ENCODE measurements at places on chromosomes 11 and 22.

GRCh38 chr11:11770921-11771486 lies 70.8 kb upstream of the USP47 start:
- no peak for DNase-seq

- no peak for DNase-seq
Observed at GRCh38 chr11:115548878-115549528, 44.8 kb upstream of the CADM1 start.

GRCh38 chr22:38199826-38200559 lies 1.8 kb upstream of the MAFF start:
- no peak for DNase-seq

GRCh38 chr11:88103337-88104206 lies 71.7 kb downstream of the RAB38 start:
- DNase-seq = no peak

DNA sequence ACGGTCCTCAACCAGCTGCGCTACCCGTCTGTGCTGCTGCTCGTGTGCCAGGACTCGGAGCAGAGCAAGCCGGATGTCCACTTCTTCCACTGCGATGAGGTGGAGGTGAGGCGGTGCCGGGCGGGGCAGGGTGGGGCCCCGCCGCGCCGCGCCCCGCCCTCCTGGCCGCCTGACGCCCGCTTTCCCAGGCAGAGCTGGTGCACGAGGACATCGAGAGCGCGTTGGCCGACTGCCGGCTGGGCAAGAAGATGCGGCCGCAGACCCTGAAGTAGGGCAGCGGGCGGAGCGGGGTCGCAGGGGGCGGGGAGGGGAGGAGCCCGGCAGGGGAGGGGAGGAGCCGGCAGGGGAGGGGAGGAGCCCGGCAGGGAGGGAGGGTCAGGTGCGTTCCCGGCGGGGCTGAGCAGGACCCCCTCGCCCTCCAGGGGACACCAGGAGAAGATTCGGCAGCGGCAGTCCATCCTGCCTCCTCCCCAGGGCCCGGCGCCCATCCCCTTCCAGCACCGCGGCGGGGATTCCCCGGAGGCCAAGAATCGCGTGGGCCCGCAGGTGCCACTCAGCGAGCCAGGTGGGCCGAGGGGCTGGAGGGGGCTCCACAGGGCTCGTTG lies 14.7 kb downstream of the EPS8L2 start:
- DNase-seq = peak; percentile 47

- DNase-seq = no peak
Observed at GRCh38 chr11:106969644-106970355, 48.5 kb downstream of the GUCY1A2 start.

DNA sequence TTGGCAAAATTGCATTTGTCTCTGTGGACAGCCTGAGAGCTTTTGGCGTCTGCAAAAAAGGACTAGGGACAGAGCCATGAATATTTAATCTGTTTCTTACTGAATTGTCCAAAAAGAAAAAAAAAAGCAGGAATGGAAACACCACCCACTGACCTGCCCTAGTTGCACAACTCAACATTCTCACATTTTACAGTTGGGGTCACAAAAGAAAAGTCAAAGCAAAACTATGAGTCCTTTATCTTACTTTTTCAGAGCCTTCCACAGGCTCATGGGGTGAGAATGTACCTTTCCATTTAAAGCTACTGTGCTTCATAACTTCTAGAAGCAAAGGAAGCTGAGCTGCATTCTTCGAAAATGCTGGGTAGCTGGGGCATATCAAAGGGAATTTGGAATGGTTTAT lies 225.7 kb downstream of the FAM76B start:
- DNase-seq = no peak

GRCh38 chr11:12110201-12110713 lies at the start of gene MICAL2:
TSS of gene MICAL2 (plus strand) at chr11:12110590. CDS start at chr11:12162156, 51,566 bp downstream.
- peak; percentile 92 for DNase-seq

DNA sequence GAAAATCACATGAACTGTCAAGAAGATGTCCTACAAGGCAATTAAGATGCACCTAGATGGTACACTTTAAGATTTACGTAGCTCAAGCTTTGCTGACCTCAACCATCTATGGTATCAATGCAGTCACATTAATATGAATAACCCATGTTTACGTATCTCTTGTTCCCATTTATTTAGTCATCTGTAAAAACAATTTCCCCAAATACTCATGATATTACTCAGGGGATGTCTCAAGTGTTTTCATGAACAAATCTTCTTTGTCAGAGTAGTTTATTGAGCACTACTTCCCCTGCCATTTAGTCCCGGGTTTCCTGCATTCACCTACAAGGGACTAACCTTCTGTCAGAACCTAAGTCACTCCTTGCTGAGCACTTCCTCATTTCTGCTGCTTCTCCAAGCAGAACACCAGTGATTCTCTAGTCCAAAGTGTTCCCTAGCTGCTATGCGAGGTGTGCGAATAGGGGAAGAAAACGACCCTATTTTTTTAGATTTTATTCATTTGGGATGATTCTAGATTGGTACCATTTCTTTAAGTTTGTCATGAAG lies 554.3 kb upstream of the LRRC4C start:
- no peak for DNase-seq

GRCh38 chr11:6377902-6378639 lies 12.2 kb upstream of the SMPD1 start:
- DNase-seq = no peak

GRCh38 chr11:62879235-62879978 lies 1.3 kb upstream of the SLC3A2 start:
- no peak for DNase-seq

DNA sequence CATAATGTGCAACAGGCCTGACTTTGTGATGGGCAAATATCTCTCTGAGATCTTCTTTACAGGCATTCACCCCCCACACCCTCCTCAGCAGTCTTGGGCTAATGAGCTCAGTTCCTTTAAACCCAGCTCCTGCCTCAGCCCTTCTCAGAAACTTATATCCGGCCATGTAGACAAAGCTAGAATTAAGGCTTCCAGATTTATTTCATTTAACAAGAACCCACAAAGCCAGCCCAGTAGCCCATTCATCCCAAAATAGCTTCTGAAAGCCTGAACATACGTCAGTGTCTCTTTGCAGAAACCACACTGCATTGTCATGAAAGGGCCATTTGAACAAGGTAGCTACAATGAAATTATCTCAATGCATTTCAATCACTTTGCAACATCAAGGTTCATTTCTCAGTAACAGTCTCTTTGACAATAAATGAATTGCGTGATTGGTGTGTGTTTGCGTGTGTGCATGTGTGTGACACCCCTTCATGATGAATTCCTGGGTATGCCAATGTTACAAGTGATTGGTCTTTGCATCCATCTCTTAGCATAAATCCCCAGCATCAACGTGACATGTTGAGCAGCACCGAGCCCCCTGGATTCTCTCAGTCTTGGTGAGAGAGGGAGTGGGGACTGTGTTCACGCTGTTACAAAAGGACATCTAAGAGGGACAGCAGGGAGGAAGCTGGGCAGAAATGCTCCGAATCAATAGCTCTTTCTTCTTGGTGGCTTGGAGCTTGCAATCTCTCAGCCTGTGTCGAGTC lies 299.6 kb downstream of the KIRREL3 start:
- no peak for DNase-seq

GRCh38 chr11:114130629-114131277 lies 71.2 kb downstream of the ZBTB16 start:
- no peak for DNase-seq

DNA sequence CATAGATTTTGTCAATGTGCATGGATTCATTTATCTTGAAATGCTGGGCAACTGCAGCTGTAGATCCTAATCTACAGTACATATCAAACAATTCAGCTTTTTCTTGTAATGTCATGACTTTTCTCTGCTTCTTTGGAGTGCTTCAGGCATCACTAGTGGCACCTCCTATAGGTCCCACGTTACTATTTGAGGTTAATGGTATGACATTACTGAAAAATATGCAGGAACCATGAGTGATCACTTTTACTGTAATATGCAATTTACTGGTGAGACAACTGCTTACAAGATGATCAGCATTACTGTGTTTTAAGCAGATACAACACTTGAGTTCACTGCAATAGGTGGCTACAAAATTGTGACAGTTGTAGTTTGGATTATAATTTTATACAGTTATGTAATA lies 3.0 kb downstream of the CENATAC start:
- no peak for DNase-seq

DNA sequence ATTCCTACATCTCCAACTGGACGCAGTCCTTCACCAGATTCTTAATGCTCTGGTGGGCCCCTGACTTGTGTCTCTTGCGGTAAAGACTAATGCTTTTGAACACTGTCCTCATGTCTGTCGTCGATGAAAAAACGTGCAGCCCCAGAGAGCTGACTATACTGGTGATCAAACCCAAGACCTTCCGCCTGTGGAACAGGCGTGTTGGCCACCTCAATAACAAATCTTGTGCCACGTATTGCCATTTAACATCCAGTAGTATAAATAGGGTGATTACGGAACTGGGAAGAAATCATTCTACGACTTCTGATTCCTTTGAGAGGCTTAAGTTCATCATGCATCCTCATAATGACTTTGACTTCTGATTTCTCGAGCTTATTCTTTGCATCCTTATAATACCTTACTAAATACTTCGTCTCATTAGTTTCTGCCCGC lies 45.6 kb downstream of the OR4D9 start:
- no peak for DNase-seq

- no peak for DNase-seq
Observed at GRCh38 chr11:2904153-2905052, 18.8 kb upstream of the CDKN1C start.

GRCh38 chr11:72912253-72912652 lies 98.0 kb downstream of the ATG16L2 start:
- no peak for DNase-seq

GRCh38 chr11:33934450-33934849 lies 42.6 kb upstream of the LMO2 start:
- no peak for DNase-seq

DNA sequence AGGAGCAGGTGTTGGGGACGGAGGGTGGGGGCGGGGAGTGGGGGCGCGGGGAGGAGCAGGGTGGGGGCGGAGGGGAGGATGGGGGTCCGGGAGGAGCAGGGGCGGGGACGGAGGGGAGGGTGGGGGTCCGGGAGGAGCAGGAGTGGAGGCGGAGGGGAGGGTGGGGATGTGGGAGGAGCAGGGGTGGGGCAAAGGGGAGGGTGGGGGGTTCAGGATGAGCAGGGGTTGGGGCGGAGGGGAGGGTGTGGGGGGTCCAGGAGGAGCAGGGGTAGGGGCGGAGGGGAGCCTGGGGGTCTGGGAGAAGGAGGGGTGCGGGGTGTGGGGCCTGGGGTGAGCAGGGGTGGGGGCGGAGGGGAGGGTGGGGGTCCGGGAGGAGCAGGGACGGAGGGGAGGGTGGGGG lies 17.1 kb downstream of the CRELD2 start:
- DNase-seq = peak; percentile 62

DNA sequence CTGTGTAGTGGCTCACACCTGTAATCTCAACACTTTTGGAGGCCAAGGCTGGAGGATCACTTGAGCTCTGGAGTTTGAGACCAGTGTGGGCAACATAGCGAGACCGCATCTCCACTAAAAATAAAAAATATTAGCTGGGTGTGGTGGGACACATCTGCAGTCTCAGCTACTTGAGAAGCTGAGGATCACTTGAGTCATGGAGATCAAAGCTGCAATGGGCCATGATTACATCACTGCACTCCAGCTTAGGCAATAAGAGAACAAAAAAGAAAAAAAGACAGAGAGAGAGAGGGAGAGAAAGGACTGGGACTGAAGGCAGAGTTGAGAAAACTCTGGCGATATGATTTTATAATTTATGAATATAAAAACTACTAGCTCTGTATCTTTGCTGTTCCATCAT lies 473.1 kb downstream of the LRRC4C start:
- DNase-seq = no peak

GRCh38 chr11:14357881-14358728 lies 878 bp downstream of the RRAS2 start:
- DNase-seq = peak; percentile 58

- no peak for DNase-seq
Observed at GRCh38 chr11:17991783-17992433, 20.9 kb downstream of the SERGEF start.

- DNase-seq = peak; percentile 66
Observed at GRCh38 chr11:9015677-9016076, 11.9 kb upstream of the NRIP3 start.

- DNase-seq = no peak
Observed at GRCh38 chr11:9462172-9462799, 1.5 kb downstream of the ZNF143 start.

GRCh38 chr22:19869497-19870152 lies 15.0 kb upstream of the GNB1L start:
- DNase-seq = peak; percentile 30

GRCh38 chr11:98549571-98549970 lies 471.2 kb upstream of the CNTN5 start:
- DNase-seq = no peak

DNA sequence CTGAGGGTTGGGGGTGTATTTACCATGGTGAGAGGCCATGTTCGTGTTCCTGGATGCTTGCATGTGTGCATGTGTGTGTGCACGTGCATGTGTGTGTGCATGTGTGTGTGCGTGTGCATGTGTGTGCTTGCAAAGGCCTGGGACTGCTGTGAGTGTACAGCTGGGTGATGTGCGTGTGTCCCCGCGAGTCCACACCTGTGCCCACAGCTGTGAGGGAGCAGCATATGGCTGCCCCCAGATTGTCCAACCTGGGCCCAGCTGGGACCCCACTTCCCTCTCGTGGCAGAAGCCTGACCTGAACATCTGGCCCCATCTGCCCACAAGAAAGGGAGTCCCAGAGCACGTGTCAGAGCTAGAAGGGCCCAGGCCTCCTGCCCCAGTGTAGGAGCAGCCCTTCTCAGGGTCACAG lies 8.4 kb upstream of the CD248 start:
- no peak for DNase-seq

- DNase-seq = no peak
Observed at GRCh38 chr11:36453678-36454077, 56.4 kb downstream of the TRAF6 start.

GRCh38 chr11:75571625-75572024 lies 9.6 kb downstream of the SERPINH1 start:
- no peak for DNase-seq

- DNase-seq = no peak
Observed at GRCh38 chr22:23220485-23221350, 40.4 kb downstream of the BCR start.

All from psoas muscle (tissue), 8 donors.